NCI-H1417 (cell line): ENCODE measurements at places on chromosomes 6 and 20.

DNA sequence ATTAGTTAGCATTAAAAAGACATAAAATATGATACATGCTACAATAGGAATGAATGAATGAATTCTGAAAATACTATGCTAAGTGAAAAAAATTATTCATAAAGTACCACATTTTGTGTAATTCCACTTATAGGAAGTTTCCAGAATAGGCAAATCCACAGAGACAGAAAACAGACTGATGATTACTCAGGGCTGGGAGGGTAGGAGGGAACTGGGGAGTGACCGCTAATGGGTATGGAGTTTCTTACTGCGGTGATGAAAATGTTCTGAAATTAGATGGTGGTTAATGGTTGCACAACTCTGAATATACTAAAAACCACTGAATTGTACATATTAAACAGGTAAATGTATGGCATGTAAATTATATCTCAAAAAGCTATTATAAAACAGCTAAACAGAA, 22.6 kb downstream of the FERMT1 start:
- no peak for DNase-seq

- no peak for DNase-seq
These were observed 85.0 kb upstream of the BMP5 start for GRCh38 chr6:55960344-55960743.

DNA sequence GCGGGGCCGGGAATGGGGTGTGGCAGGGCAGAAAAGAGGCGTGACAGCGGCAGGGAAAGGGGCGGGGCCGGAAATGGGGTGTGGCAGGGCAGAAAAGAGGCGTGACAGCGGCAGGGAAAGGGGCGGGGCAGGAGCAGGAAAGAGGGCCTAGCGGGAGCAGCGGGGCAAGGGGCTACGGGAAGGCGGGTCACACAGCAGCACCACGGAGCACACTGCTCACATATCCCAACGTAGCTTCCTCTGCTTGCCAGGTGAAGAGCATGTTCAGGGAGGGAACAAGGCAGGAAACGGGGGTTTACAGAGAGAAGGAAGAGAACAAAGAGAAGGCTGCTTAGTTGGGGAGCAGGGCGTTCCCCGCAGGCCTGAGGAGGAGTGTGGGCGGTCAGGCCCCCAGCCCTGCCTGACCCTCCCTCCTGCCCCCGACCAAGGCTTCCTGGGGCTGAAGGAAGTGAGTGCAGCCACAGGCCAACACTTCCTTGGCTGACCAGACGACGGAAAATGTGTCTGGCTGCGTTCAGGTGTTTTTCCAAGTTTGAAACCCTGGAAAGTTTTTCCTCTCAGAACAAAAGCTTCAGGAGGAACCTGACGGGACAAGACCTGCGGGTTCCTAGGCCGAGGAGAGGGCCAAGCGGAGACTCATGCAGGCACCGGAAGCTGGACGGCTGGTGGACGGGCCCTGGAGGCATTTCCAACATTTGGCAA, 13.8 kb downstream of the UCKL1 start:
- DNase-seq, result no peak

DNA sequence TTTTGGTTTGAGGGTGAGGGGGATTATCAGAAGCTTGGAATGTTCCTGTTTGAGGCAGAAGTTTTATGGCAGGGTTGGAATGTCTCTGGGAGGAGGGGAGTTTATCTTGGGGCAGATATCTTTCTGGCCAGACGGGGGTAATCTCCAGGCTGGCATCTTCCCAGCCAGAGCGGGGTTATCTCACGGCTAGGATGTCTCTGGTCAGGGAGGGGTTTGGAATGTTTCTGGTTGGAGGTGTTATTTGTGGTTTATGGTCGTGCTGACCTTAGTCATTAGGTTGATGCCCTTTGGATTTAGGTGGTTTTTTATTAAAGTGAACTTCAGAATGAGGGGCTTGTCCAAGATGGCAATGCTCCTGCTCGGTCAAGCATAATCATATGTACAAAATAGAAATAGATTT, 14.8 kb downstream of the PGK2 start:
- no peak for DNase-seq

DNA sequence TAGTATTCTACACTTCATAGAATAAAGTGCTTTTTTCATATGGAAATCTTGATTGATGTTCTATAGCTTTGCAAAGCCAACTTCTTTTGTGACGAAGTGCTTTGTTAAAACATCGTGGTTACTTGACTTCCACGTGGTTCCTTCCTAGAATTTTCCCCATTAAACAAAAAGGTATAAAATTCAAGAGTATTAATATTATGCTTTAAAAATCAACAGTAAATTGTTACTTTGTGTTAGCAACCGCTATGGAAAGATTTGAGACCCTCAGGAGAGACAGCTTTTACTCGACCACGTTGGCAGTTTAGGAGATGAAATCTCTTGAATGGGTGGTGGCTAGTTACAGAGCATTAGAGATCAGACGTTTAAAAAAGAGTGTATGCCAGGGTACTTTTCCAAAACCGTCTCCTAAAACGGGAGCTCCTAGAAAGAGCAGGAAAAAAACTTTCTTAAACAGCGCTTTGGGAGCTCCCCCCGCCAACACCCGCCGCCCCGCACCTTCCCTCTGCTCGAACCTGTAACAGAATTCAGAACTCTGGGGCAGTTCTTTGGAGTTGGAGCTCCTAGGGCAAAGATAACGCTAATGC, 920 bp downstream of the GJA1 start:
- no peak for DNase-seq

GRCh38 chr6:32895006-32895345, 41.0 kb downstream of the PSMB9 start:
- no peak for DNase-seq

GRCh38 chr20:50120935-50121693, 8.2 kb upstream of the UBE2V1 start:
- DNase-seq, result peak; percentile 8
